ENCODE measurements at places on chromosomes 16 and 17.

DNA sequence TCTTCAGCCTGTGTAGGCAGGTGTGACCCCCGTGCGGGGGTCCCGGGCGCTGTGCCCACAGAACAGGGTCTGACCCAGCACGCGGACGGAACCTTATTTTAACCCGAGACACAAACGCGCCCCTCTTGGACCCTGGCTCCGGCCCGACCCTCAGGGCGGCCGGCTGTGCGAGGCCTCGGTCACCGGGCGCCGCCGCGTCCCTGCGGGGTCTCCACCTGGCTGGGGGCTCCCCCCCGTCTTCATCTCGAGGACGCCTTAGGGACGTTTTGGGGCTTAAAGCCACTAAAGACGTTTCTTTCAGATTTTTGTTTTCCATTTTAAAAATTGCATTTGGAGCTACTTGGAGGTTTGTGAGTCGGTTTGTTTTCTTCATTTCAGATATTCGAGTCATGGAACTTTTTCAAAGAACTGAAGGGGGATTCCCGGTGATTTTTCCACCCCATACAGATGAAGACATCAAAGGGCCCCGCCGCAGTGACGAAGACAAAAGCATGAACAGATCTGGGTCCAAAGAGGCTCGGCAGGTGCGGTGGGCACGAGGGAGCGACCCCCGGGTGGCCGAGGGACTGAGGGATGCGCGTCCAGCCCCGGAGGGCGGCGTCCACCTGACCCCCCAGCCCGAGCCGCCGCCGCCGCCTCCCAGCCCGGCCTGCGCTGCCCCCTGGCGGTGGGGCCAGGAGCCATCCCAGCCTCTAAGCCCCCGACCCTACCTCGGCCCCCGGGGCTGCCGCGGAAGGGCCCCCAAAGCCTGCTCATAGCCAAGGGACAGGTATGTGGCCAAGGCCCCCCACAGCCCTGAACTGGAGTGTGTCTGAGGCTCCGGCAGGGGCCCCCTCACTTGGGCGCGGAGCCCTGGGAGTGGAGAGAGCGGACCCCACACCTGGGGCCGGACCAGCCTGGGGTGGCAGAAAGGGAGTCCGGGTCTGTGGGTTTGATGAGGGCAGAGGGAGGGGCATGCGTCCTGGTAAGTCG, 3.8 kb upstream of the CD7 start:
- no peak for DNase-seq

GRCh38 chr17:81190591-81190990, 24.6 kb upstream of the AATK start:
- DNase-seq = no peak

DNA sequence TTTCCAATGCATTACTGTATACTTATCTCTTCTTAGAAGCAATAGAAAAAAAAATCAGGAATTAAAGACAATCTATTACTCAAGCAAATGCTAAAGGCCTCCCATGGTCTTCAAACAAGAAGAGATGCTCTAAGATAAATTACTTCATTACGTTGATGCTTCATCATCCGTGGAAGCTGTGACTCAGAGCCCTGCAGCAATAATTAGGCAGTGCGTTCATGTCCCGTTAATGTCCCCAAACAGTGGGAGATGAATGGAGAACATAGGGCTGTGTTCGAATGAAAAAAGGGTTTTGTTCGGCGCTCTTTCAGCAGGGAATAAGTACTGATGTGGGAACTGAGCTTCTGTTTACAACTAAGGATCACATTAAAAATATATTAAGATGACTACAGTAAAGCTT, 15.9 kb upstream of the PDXDC1 start:
- no peak for DNase-seq

GRCh38 chr16:89051521-89052166, 42.0 kb upstream of the ACSF3 start:
- DNase-seq = no peak

DNA sequence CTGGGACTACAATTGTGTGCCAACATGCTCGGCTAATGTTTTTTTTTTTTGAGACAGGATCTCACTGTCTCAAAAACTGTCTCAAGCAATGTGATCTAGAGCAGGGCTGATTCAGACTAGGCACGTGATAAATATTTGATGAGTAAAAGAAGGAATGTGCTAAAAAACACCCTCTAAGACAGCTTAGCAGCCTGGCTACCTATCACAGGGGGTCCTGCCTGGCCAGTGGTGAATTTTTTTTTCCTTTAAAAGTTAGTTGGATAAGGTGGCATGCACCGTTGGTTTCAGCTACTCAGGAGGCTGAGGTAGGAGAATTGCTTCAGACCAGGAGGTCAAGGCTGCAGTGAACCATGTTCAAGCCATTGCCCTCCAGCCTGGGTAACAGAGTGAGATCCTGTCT, 14.8 kb upstream of the GPATCH8 start:
- DNase-seq = peak; percentile 66

- peak; percentile 76 for DNase-seq
These were observed at the start of gene TLCD3A for GRCh38 chr17:732067-732901. TSS of gene TLCD3A (plus strand) at chr17:732596. CDS start at chr17:732648, 52 bp downstream.

GRCh38 chr16:27638833-27639560, 89.1 kb downstream of the KATNIP start:
- no peak for DNase-seq

- no peak for DNase-seq
These were observed 1.2 kb downstream of the C16orf54 start for GRCh38 chr16:29744541-29745101.

All from fibroblast of skin of scalp (primary cell).